Stimulated activated CD4-positive, alpha-beta T cell treated with anti-CD3 and anti-CD28 coated beads, Interleukin-1b, Interleukin-23, amount 100 ng/mL, for 1 hour (primary cell): ENCODE measurements at places on chromosomes 5 and 9.

DNA sequence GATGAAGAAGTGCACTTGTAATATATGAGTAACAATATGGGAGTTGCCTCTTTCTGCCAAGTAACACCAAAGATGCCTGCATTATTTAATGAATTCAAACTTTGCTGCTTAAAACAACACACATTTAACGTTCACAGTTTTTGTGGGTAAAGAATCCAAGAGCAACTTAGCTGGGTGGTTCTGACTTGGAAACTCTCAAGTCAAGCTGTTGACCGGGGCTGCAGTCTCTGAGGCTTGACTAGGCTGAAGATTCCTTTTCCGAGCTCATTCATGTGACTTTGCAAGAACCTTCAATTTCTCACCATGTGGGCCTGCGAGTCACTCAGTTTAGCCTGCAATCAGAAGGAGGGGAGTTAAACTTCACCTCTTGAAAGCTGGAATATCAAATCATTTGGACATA is 53.0 kb upstream of the TRPC7 start:
- no peak for DNase-seq

DNA sequence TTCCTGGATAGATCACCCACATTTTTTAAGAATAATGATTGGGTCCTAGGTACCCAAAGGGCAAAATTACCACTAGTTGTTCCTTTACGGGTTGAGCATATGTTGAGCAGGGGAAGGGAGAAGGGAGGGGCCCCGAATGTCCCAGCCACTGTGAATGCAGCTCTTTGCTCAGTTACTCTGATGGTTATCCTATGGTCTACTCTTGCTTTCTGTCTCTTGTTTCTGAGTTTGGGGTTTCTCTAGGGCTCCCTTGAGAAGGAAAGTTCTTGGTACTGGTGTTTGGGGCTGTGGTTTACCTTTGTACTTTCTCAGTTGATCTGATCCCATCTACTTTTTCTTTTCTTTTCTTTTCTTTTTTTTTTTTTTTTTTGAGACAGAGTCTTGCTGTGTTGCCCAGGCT is 55.6 kb downstream of the ALG2 start:
- DNase-seq, result no peak

GRCh38 chr9:71544464-71544863 is 223.8 kb downstream of the CEMIP2 start:
- DNase-seq, result no peak

- no peak for DNase-seq
These were observed 23.5 kb downstream of the SLC25A25 start for GRCh38 chr9:128091571-128091970.

DNA sequence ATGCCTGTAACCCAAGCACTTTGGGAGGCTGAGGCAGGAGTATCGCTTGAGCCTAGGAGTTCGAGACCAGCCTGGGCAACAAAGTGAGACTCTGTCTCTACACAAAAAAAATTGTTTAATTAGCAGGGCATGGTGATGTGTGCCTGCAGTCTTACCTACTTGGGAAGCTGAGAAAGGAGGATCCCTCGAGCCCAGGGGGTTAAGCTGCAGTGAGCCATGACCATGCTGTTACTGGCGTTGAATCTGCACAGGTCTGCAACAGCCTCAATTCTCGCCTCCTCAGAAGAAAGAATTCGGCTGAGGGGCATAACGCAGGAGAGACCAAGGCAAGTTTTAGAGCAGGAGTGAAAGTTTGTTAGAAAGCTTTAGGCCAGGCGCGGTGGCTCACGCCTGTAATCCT is 18.0 kb downstream of the CCT5 start:
- no peak for DNase-seq

DNA sequence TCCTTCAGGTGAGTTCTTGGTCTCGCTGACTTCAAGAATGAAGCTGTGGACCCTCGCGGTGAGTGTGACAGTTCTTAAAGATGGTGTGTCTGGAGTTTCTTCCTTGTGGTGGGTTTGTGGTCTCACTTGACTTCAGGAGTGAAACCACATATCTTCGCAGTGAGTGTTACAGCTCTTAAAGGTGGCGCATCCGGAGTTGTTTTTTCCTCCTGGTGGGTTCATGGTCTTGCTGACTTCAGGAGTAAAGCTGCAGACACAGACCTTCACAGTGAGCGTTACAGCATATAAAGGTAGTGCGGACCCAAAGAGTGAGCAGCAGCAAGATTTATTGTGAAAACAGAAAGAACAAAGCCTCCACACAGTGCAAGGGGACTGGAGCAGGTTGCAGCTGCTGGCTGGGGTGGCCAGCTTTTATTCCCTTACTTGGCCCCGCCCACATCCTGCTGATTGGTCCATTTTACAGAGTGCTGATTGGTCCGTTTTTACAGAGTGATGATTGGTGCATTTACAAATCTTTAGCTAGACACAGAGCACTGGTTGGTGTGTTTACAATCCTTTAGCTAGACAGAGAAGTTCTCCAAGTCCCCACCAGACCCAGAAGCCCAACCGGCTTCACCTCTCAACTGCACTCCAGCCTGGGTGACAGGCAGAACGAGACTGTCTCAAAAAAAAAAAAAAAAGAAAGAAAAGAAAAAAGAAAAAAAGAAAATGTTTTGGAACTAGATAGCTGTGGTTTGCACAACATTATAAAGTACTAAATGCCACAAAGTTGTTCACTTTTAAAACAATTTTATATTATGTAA is 9.1 kb upstream of the ERMP1 start:
- DNase-seq, result no peak

DNA sequence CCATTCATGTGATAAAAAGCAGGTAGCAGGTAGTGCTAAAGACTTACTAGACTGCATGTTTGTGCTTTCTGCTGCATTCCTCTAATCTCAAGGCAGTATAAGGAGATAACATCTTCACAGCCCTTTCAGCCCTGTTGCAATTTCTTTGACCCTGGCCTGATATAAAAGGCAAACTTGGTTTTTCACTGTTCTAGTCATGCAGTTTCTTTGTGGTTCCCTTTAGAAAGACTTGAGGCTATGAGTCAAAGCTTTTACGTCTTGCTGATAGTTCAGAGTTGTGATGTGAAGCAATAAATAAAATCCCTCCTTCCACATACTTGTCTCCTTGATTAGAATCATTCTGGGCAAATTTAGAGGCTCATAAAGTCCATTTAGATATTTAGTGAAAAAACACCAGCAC is 88.6 kb upstream of the CDKN2B start:
- no peak for DNase-seq

- DNase-seq, result no peak
These were observed 84.9 kb downstream of the TRPM3 start for GRCh38 chr9:71036501-71036900.

- no peak for DNase-seq
These were observed at the start of gene SHROOM1 for GRCh38 chr5:132830436-132831094. SHROOM1 (minus strand) TSS chr5:132830647; CDS start chr5:132826140, 4,507 bp downstream.

DNA sequence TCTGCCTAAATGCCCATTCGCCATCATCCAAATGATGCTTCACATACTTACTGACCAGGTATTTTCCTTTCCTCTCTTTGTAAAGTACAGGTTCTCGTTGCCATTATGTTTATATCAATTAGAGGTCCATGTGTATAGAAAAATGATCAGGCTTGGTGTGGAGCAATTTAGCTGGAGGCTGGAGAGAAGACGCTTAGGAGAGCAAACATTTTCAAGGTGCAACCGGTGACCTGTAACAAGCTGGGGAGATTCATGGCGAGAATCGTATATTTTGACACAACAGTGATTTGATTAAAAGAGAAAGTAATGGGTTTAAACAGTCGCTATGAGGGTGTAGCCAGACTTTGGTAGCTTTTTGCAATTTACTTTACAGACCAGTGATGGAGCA is 170.9 kb upstream of the TBCA start:
- no peak for DNase-seq
